Gastrocnemius medialis (tissue), 4 donors: ENCODE measurements at places on chromosomes 7 and 10. TPM values are rescaled to one million over a fixed set of nuclear protein-coding genes. Genes with fewer than 3 reads are reported as not detected.

DNA sequence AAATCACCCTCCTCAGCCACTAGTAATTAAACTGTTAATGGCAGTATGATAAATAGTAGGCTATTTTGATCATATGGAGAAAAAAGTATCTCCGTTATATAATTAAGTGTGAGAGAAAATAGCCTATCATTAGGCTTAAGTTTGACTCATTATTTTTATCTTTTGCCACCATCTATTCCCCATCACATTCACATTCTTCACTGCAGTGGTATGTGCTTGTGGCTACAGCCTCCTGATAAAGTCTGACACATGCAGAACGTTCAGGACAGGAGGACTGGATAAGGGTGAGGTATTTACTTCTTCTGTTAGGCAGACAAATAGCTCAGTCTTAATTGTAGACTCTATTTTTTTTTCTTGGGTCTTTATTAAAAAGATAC lies 5.8 kb downstream of the NEBL start:
- no peak overlapping the region for H3K27ac ChIP-seq
- no peak for DNase-seq
- H3K36me3 ChIP-seq = no peaks in the 10 kb centered on the region
- H3K27me3 ChIP-seq = no peaks in the 10 kb centered on the region
- H3K4me3 ChIP-seq = no peak overlapping the region
- no peaks in the 10 kb centered on the region for H3K4me1 ChIP-seq

Gene ITGB8
- 0.39 TPM for total RNA-seq

GRCh38 chr7:51265066-51265907 lies 51.3 kb downstream of the COBL start:
- DNase-seq = no peak
- peaks cover 49% of the 10 kb centered on the region for H3K4me1 ChIP-seq
- no peaks in the 10 kb centered on the region for H3K36me3 ChIP-seq
- H3K27ac ChIP-seq = peak overlapping the region; percentile 93

DNA sequence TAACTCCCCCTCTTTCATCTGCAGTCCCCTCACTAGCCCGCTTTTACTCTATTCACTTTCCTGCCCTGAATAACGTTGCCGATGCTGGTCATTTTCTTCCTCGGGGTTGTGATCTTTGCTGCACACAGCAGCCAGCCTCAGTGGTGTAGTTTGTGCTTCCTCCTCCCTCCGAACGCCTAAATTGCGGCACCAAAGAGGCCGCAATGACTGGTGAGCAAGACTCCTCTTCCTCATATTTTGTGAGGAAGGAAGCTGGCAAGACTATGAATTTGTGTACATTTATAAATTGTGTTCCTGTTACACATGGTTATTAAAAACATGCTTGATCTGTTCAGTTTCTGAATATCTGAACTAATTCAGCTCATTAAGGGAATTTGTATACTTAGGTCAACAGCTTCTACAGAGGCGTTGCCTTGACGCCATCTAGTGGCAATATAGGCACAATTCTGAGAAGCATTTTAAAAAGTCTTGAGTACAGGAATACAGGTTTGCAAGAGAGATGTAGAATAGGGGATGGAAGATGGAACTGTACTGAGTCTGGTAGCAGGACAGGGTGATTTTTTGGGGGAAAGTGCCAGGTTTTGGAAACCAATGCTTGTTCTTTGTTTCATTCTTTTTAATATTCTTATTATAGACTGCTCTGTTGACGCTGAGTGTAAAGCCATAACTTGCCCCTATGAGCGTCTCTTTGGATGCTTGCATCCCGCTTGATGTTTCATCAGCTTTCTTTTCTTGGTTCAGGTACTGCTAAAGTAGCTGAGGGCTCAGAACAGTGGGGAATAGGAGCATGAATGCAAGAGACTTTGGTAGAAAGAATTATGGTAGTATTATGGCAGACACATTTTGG lies 4.1 kb upstream of the TAS2R5 start:
- no peaks in the 10 kb centered on the region for H3K36me3 ChIP-seq
- DNase-seq = no peak
- H3K27me3 ChIP-seq = no peaks in the 10 kb centered on the region
- no peak overlapping the region for H3K4me3 ChIP-seq
- no peaks in the 10 kb centered on the region for H3K4me1 ChIP-seq

Gene SDK1
- total RNA-seq = 1.8 TPM

DNA sequence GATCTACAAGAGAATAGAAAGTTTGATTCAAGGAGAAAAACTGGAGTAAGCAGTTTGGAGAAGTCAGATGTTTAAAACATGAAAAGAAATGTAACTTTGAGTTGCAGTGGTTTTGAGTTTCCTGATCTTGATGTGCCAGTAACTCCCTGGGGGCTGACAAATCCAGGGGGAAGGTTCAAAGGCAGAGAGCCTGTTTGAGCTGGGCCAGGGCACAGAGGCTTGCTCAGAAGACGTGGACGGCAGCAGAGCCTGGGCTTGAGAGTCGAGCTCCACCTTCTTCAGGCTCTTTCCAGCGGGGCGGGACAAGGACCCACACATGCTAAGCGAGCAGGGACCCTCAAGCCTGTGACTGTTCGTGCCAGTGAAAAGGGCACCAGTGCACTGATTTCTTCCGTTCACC lies 176.2 kb downstream of the MGMT start:
- H3K4me1 ChIP-seq = no peaks in the 10 kb centered on the region
- no peak overlapping the region for H3K4me3 ChIP-seq
- H3K27ac ChIP-seq = no peak overlapping the region
- DNase-seq = no peak
- H3K36me3 ChIP-seq = no peaks in the 10 kb centered on the region

Gene GPR146
- total RNA-seq = 43.8 TPM

Gene DEPP1
- 83.4 TPM for total RNA-seq

GRCh38 chr7:128924707-128925588 lies 12.8 kb upstream of the IRF5 start:
- H3K4me1 ChIP-seq = no peaks in the 10 kb centered on the region
- no peak for DNase-seq
- H3K27me3 ChIP-seq = peaks cover 6% of the 10 kb centered on the region
- H3K27ac ChIP-seq = no peak overlapping the region
- no peaks in the 10 kb centered on the region for H3K36me3 ChIP-seq
- H3K4me3 ChIP-seq = no peak overlapping the region

Gene GPC2
- not detected for total RNA-seq

- DNase-seq = no peak
- no peaks in the 10 kb centered on the region for H3K27me3 ChIP-seq
- H3K4me1 ChIP-seq = no peaks in the 10 kb centered on the region
- no peak overlapping the region for H3K4me3 ChIP-seq
- no peaks in the 10 kb centered on the region for H3K36me3 ChIP-seq
These were observed 35.9 kb upstream of the CYP2C9 start for GRCh38 chr10:94902570-94902969.

Gene LDB3
- total RNA-seq = 280 TPM

GRCh38 chr7:83532219-83532618 lies 116.7 kb downstream of the SEMA3E start:
- no peaks in the 10 kb centered on the region for H3K27me3 ChIP-seq
- no peaks in the 10 kb centered on the region for H3K4me1 ChIP-seq
- H3K4me3 ChIP-seq = no peak overlapping the region

Gene OR2A1
- total RNA-seq = not detected

- no peak overlapping the region for H3K4me3 ChIP-seq
- H3K27me3 ChIP-seq = no peaks in the 10 kb centered on the region
- H3K27ac ChIP-seq = no peak overlapping the region
- H3K4me1 ChIP-seq = no peaks in the 10 kb centered on the region
- H3K36me3 ChIP-seq = no peaks in the 10 kb centered on the region
These were observed 90.1 kb downstream of the GRM3 start for GRCh38 chr7:86733783-86734182.

GRCh38 chr7:4139656-4140625 lies 542.2 kb upstream of the FOXK1 start:
- no peak overlapping the region for H3K4me3 ChIP-seq
- no peaks in the 10 kb centered on the region for H3K4me1 ChIP-seq
- no peak for DNase-seq

Gene PAPOLB
- not detected for total RNA-seq

Gene ADGRA1
- not detected for total RNA-seq

GRCh38 chr10:31770307-31770902 lies 158.2 kb downstream of the ARHGAP12 start:
- no peaks in the 10 kb centered on the region for H3K36me3 ChIP-seq
- no peaks in the 10 kb centered on the region for H3K27me3 ChIP-seq
- no peak for DNase-seq
- H3K4me1 ChIP-seq = peaks cover 36% of the 10 kb centered on the region
- peak overlapping the region; percentile 95 for H3K27ac ChIP-seq

DNA sequence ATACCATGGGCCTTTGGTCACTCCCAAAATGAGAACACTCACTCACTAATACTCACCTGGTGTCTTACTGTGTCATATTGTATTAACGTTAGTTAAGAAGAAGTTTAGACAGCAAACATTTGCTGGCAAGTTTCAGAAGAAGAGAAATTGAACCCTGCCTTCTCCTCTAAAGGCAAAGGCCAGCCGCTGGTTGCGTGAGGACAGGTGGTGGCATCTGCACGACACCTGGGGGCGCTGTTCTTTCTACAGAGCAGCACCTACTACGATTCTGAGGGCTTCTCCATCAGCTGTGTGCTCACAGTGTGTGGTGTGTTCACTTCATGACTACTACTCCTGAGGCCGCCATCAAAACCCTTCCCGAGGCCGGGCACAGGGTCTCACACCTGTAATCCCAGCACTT lies 17.9 kb upstream of the CLEC2L start:
- H3K36me3 ChIP-seq = no peaks in the 10 kb centered on the region
- no peak overlapping the region for H3K4me3 ChIP-seq
- H3K27ac ChIP-seq = no peak overlapping the region
- H3K27me3 ChIP-seq = no peaks in the 10 kb centered on the region
- no peak for DNase-seq
- no peaks in the 10 kb centered on the region for H3K4me1 ChIP-seq

Gene PILRB
- 11.8 TPM for total RNA-seq

DNA sequence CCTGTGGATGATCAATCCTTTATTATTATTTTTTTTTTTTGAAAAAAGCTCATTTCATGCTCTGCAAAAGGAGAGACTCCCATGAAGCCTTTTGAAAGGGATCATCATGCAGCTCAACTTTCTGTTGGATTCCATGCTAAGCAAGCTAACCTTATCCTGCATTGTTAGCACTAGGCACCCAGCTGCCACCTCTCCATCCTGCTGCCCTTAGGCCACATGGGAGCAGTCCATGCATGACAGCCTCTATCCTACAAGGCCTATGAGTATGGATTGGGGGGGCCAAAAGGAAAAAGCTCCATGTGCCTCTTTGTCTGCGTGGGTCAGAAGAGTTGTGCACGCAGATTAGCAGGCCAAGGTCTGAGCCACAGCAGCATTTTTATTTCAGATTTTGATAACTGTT lies 19.2 kb downstream of the SMNDC1 start:
- no peaks in the 10 kb centered on the region for H3K4me1 ChIP-seq
- H3K36me3 ChIP-seq = no peaks in the 10 kb centered on the region
- no peak overlapping the region for H3K4me3 ChIP-seq
- no peak for DNase-seq
- H3K27ac ChIP-seq = no peak overlapping the region

- H3K36me3 ChIP-seq = no peaks in the 10 kb centered on the region
- no peak overlapping the region for H3K4me3 ChIP-seq
- H3K27ac ChIP-seq = no peak overlapping the region
- DNase-seq = no peak
These were observed 88.0 kb downstream of the TMEM178B start for GRCh38 chr7:141161550-141162535.

DNA sequence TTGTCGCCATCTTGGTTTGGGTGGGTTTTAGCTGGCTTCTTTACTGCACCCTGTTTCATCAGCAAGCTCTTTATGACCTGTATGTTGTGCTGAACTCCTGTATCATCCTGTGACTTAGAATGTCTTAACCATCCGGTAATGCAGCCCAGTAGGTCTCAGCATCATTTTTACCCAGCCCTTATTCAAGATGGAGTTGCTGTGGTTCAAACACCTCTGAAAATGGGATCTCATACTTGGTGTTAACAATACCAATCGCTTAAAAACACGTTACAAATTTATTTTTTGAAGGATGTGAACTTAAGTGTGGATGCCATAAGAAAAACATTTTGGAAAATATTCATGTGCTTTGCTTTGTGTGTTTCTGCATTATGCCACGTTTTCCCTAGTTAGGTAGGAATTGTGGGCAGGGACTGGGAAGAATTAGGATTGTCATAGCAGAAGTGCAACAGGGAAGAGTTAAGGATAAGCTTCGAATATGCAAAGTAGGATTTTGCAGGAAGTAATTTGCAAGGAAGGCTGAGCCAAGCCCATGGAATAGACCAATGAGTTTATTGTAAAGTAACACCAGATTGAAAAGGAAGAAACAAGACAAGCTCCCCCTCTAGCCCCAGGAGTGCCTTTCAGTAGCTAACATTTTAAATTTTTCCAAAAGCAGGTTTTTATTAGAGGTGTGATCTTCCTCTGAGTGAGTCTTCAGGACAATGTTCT lies 56.4 kb downstream of the PRR15 start:
- no peak overlapping the region for H3K27ac ChIP-seq
- no peak overlapping the region for H3K4me3 ChIP-seq
- no peaks in the 10 kb centered on the region for H3K4me1 ChIP-seq
- DNase-seq = no peak

DNA sequence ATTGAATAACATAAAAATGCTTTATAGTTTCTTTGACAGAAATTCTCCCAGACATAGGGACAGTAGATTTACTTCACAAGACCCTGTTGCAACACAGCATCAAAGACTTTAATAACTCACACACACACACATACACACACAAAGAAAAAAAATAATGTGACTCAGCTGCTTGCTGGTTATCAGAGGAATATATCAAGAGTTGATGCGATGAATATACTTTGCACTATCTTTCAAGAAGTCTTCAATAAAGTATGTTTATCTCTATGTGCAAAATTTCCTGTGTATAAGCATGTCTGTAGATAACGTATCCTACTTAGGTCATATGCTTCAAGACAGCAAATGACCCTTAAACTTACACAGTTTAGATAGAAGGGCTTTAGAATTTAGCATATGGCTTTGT lies 243.1 kb downstream of the ARL4A start:
- H3K4me1 ChIP-seq = no peaks in the 10 kb centered on the region
- no peak overlapping the region for H3K27ac ChIP-seq
- DNase-seq = no peak
- H3K27me3 ChIP-seq = no peaks in the 10 kb centered on the region
- H3K4me3 ChIP-seq = no peak overlapping the region

- no peak overlapping the region for H3K4me3 ChIP-seq
- DNase-seq = no peak
- no peaks in the 10 kb centered on the region for H3K36me3 ChIP-seq
- H3K27me3 ChIP-seq = no peaks in the 10 kb centered on the region
- no peaks in the 10 kb centered on the region for H3K4me1 ChIP-seq
These were observed 321.9 kb downstream of the REEP3 start for GRCh38 chr10:63843107-63843506.
